Tongue (tissue), 3 donors: ENCODE measurements at places on chromosomes 3 and 15.
A peak's percentile ranks its signal among the peaks of the same experiment; 100 is the strongest.

DNA sequence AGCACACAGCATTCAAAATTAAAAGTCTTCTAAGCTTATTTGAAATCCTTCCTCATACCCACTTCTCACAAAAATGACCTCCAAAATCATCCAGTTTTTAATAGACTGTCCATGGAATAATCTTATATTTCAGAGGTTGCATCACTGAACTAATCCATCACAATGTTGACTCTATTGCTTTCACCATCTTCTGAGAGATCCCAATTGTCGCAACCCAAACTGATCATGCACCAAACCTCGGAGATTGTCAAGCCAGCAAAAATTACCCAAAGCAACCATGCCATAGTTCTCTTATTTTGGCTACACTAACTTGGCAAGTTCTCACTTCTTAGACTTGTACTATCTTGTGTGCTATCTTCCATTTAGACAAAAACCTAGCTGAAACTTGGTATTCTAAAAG lies 75.5 kb downstream of the LRRFIP2 start:
- no peak for DNase-seq

GRCh38 chr3:186193534-186194450 lies 84.9 kb upstream of the ETV5 start:
- peak; percentile 82 for DNase-seq

DNA sequence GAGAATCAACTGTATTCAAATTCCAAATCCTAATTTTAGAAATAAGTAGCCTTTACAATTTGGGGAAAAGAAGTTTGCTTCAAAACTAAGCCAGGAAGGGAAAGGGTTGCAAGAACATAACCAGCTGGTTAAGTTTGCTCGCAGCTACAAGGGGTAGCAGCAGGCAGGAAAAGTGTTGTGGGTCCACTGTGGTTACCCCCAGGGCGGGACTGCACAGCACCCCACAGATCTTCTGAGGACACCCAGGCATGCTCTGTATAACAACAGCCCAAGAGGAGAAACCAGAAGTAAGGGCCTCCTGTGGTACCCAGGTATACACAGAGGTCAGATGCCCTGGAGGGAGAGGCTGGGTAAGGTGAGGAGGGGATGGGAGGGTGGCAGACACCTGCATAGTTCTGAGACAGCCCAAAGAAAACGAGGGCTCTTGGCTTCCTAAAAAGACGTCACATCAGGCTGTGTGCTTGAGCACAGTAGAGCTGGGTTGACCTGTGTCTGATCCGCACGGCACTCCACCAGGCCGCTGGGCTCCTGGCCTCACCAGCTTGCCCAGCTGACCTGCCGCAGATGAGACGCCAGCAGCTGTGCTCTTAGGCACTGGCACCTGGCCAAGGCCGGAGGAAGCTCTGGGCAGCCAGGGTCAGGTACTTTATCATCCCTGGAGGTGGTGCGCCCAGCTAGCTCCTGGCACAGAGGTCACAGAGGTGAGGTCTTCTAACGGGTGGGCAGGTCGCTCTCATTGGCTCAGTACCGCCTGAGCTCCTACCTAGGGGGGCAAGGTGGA lies 81.8 kb upstream of the SNRPA1 start:
- DNase-seq = no peak

DNA sequence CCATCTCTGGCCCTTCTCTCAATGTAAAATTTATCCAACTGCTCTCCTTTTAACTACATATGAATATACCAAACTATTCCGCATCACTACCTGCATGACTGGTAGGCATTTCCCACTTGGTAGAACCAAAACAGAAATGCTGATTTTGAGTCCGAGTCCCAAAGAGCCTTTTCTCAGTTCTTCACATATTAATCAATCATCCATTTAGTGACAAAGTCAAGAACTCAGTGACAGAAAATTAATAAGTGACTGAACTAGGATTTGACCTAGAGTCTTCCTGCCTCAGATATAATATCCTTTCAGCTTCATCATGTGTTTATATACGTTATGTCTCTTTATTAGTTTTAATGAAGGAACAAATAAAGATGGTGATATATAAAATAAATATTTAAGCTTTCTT lies 700.6 kb upstream of the GOLIM4 start:
- DNase-seq = no peak

DNA sequence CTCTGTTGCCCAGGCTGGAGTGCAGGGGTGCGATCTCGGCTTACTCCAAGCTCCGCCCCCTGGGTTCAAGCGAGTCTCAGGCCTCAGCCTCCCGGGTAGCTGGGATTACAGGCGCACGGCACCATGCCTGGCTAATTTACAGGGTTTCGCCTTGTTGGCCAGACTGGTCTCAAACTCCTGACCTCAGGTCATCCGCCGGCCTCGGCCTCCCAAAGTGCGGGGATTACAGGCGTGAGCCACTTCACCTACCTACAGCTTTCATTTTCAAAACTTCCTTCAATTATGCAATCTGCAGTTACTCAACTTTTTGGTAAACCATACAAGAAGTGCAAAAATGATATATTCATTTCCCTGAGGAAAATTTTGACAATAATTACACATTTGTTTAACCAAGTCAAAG lies 14.0 kb downstream of the NANOGP8 start:
- no peak for DNase-seq

DNA sequence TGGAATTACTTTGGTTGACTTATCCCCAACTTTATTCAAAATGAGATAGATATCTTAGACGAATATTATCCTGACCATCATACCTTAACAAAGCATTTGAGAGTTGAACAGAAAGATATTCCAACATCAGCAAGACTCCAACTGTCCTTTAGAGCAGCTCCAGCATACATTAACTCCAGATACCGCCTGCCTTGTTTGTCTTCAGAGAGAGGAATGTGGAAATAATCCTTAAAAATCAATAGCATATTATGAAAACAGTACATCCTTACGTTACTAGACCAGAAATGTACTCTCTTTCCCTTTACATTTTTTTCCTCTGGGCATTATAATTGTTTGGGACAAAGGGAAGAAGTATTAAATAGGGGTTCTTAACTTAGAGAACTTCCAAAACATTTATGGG lies 1.7 kb downstream of the ANKUB1 start:
- no peak for DNase-seq

DNA sequence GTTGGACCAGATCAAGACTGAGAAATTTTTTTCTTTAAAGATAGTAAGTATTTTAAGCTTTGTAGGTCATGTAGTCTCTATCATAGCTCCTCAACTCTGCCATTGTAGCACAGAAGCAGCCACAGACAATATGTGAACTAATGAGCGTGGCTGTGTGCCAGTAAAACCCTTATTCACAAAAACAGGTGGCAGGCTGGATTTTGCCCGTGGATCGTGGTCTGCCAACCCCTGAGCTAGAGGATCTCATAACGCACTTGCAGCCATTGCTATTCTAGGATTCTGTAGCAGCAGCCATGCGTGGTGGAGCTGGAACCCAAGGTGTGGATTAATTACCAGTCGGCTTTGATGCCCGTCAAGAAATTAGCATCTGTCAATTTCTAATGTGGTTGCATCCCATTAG lies 68.7 kb upstream of the PLXNA1 start:
- DNase-seq = peak; percentile 86

GRCh38 chr3:125123451-125124305 lies 67.9 kb upstream of the HEG1 start:
- DNase-seq = peak; percentile 44

GRCh38 chr3:42742259-42742658 lies 30.8 kb downstream of the CCDC13 start:
- DNase-seq = no peak

DNA sequence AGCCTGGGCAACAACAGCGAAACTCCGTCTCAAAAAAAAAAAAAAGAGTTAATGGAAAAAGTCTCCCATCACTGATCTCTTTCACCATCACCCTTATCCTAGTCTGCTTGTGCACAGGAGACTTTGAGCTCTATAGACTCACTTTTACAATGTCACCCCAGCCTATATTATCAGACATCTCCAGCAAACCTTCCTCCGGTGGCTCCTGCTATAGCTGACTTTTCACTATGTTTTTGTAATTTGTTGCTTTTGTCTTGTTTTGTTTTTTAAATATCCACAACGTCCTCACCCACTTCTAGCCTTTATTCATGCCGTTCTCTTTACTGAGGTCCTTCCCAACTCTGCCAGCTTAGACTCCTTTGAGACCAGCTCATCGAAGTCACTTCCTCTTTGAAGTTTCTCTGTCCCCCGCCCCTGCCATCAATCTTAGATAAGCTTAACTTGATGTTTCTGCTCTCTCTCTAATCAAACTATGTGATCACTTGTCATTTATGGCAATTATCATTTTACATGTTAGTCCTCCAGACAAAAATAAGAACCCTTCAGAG lies 82.7 kb upstream of the CHD2 start:
- DNase-seq = no peak
